ENCODE measurements at places on chromosomes 11 and 22.

DNA sequence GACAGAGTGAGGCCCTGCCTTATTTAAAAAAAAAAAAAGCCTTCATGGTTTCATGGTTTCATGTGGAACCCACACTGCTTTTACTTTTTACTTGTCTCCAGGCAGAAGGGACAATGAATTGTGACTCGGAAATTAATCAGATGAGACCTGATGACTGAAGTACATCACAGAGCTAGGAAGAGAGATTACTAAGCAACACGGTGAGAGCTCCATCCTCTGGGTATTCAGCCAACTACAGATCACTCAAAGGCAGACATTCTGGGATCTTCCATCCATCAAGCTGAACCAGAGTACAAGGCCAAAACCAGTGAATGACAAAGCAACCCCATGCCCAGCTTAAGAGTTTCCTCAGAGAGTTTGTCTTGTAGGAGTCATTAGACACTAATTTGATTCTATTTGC lies 433.2 kb downstream of the SOX6 start:
- no peak for DNase-seq

DNA sequence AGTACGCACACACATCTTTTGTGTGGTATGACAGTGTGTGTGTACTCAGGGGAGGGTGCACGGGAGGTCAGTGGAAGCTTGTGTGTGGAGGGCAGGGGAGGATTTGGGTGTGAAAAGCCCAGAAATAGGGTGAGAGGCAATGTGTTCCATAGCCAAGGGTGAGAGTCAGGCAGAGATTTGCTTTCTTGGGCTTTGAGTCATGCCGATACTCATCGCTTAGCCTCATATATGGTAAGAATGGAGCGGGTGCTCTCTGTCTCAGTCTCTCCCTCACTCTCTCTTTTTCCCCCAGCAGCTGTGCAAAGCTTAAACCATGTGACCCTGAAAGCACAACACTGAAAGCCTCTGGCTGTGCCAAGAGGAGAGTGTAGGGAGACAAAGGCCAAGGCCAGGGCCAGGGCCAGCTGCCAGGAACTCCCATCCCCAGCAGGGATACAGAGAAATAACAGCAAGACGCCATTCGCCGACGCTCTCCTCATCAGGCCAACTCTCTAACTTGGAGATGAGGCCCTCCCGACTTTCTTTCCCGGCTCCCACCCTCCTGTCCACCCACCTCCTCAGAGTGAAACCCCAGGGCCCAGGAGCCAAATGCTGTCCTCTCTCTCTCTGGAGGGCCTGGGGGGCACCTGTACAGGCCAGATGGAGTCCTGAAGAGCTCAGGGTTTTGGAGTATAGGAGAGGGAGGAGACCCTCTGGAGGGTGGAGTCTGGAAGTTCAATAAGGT lies 20.3 kb upstream of the MICAL3 start:
- DNase-seq: no peak

DNA sequence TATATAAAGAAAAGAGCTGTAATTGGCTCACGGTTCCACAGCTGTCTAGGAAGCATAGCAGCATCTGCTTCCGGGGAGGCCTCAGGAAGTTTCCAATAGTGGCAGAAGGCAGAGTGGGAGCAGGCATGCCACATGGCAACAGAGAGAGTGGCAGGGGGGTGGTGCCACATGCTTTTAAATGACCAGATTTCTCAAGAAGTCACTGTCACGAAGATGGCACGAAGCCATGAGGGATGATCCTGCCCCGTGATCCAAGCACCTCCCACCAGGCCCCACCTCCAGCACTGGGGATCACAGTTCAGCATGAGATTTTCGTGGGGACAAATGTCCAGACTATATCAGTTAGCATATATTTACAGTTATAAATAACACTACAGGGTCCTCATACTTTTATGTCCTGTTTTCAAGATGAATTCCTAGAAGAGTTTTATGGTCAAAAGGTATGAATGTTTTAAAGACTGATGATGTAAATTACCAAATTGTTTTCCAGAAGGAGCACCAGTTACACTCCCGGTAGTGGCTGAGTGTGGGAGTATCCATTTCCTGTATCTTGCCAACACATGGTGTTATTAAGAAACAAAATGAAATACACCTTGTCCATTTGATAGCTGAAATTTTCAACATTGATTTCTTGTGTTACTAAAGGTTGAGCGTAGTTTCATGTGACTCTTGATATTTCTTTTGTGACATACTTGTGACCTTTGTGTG lies 19.2 kb downstream of the FAM118A start:
- no peak for DNase-seq

DNA sequence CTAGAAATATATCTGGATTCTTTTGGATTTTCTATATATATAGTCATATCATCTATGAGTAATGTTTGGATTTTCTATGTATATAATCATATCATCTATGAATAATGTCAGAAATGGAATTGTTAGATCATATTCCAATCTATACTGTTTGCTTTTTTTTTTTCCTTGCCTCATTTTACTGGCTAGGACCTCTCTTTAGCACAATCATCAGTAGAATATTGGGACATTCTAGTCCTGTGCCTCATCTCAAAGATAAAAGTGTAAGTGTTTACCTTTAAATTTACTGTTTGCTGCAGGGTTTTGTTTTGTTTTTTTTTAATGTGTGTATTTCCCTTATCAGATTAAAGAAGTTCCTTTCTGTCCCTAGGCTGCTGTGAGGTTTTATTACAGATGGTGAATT lies 97.0 kb downstream of the C11orf65 start:
- DNase-seq: no peak

GRCh38 chr11:84316866-84317555 lies 1030.8 kb upstream of the CCDC90B start:
- DNase-seq: no peak

DNA sequence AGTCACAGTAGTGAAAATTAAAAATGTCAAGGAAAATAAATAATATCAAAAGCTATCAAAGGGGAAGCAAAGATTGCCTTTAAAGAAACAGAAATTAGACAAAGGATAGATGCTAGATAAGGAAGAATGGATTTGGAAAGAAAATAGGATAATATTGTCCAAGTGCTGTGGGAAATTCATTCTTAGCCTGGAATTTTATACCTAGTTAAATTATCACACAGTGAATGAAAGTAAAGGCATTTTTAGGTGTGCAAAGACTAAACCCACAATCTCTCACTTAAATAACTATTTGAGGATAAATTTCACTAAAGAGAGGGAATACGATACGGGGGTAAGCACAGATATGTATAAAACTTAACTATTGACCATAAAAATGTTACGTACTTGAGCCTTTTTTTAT lies 511.1 kb downstream of the TMEM135 start:
- DNase-seq: no peak

All from CD4-positive, alpha-beta T cell treated with Interleukin-4 for 1 hour (primary cell).